DMS 273 treated with DMSO at 0.1 percent for 48 hours (cell line): ENCODE measurements at places on chromosomes 5 and 9.

DNA sequence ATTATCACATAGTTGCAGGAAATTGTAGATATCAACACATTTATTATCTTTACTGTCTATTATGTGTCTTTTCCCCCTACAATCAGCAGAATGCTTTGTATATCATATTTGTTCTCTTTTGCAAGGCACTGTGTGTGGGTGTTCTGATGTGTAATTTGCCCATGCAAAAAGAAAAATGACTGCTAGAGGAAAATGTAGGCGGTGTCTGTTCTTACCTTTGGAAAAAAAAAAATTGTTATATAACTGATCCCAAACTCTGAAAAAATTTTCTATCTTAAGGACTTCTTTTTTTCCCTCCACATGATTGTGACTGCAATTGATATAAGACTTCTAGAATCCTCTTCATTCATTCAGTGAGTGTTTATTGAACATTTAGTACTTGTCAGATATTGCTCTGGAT is 24.5 kb downstream of the MRPS30 start:
- DNase-seq: no peak

GRCh38 chr9:109107402-109108240 is 12.1 kb downstream of the TMEM245 start:
- no peak for DNase-seq

DNA sequence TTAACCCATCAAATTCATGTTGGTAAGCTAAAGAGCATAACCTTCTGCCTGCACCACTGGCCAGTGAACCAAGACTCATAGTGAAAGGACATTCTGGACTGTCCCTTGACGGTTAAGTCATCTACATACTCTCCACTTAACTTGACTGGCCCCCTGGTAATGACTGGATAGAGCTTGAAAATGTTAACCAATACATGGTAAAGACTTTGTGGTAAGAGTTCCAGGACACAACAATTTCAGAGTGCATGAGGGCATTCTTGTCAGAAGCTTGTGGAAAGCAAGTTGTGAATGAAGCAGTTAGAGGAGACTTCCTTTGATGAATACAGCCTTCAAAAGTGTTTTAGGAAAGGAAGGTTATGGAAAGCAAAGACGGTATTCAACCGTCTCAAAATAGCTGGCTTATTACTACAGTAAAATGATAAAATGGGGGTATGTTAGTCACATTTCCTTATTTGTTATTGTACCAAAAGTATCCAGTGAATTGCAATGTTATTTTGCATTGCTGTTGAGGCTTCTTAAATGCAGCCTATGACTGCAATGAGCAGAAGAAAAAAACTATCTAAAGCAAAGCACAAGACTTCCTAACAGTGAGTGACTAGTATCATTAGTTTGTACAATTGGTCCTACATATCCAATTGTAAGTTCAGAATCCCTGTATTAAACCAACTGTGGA is 47.2 kb upstream of the DAB2 start:
- DNase-seq: no peak

- no peak for DNase-seq
These were observed 148.8 kb downstream of the MYO10 start for GRCh38 chr5:16787278-16787677.

DNA sequence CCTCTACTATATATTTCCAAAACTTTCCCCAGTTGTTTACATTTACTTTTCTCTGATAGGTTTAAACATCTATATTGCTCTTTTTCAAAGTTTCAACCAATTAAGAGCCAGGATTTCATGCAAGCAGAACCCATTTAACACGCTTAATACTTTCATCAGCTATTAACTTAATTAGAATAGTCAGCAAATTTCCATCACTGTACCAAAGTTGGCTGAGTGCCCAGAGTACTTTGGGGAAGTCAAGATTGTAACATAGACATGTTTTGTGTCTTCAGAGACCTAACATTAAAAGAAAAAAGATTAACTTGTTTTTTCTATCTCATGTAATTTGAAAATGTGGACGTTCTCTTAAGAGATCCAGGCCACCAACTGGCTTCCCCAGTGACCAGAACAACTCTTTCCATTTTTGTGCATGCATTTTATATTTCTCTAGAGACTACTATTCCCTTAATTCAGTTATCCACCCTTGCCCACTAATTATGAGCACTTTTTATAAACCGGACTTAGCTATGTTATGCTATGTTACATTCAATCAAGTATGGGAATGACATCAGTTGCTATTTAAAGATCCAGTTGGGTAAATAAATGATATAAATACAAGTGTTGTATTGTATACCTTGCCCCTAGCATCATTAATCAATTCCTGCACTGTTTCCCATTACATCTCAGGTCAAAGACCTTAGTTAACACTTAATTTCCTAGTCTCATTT is 478.1 kb upstream of the NMUR2 start:
- no peak for DNase-seq
